Head of caudate nucleus (tissue), 42 donors: ENCODE measurements at places on chromosomes 7 and 10.

- DNase-seq, result no peak
Observed at GRCh38 chr7:42494736-42495135, 257.7 kb upstream of the GLI3 start.

DNA sequence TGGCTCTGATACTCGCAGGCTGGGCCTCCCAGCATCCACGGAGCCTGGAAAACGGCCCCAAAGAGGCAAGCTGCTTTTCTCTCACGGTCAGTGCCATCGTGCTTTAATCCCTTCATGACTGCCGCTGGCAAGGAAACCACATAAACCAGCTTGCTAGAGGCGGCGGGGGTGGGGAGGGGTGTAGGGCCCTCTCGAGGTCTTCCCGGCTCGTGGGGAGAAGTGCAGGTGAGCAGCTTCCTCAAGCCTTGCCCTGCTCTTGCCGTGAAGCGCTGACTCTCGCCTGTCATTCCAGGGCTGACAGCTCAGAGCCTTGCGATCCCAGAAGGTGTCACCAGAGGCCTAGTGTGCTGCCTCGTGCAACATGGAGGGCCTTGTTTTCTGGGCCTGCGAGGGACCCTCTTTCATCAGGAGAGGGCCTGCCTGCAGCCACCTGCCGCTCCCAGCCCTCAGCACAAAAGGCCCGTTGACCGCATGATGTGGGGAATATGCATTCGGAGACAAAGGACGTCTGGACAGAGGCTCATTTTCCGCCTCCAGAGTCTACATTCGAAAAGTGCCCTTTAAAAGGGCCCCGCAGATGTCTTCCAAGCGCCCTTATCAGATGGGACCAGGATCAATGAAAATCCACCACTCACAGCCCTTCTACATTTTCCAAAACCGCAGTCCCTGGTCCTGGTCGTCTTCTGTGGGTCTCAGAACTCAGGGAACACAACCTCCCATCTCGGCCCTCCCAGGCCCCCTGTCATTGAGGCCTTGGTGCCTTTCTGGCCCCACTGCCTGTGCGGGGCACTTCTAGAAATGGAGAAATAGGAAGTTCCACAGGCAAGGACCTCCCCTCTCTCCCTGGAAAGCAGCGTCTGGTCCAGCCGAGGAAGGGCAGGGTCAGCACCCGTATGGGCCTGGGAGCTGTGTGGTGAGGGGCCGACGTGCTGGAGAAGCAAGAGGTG is 58.7 kb downstream of the ZRANB1 start:
- peak; percentile 77 for DNase-seq

- DNase-seq, result no peak
Observed at GRCh38 chr7:114943953-114944744, 22.3 kb downstream of the MDFIC start.

DNA sequence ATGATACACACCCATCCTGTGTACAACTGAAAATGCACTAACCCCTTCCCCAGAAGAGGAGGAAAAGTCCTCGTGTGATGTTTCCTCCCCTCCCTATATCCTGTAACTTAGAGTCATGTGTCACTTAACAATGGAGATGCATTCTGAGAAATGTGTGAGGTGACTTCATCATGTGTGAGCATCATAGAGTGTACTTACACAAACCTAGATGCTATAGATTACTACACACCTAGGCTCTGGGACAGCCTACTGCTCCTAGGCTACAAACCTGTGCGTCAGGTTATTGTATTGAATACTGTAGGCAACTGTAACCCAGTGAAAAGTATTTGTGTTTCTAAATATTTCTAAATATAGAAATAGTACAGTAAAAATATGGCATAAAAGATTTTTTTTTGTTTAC is 98.6 kb upstream of the FAM180A start:
- DNase-seq, result no peak

DNA sequence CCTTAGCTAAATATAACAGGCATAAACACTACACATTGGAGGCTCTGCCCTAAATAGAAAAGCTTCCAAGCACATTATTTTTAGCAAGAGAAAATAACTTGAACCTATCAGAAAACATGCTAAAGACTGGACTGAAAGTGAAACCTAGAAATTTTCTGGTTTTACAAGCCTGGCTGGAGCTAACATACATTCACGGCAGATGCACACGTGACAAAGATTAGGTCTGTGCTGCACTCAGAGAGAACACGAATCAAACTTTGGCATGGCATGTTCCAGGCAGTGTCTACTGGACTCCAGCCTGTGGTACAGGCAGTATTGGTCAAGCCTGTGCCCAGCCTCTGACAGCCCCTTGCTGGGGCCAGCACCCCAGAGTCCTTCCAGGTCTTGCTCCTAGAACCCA is 94.1 kb upstream of the PCBD1 start:
- DNase-seq, result no peak

DNA sequence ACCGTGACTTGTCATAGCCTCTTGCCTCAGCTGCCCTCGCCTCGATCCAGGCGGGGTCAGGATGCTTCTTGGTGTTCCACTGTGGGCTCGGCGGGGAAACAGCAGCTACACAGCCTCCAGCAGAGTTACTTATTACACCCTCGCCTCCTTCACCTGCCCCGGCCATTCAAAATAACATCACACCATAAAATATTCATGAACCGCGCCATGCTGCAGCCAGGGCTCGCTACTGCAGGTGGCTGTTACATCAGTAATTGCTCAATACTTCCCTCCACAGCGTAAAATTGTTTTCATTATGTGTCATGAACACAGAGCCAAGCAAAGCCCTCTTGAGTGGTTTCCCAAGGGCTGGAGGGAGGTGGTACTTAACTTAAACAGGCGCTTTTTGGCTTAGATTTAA is 241.5 kb upstream of the SP8 start:
- no peak for DNase-seq
